ENCODE measurements at places on chromosomes 5 and 9.

GRCh38 chr5:151264113-151264512 is 11.1 kb downstream of the GM2A start:
- no peak for DNase-seq

GRCh38 chr5:107532169-107532878 is 138.4 kb downstream of the EFNA5 start:
- no peak for DNase-seq

DNA sequence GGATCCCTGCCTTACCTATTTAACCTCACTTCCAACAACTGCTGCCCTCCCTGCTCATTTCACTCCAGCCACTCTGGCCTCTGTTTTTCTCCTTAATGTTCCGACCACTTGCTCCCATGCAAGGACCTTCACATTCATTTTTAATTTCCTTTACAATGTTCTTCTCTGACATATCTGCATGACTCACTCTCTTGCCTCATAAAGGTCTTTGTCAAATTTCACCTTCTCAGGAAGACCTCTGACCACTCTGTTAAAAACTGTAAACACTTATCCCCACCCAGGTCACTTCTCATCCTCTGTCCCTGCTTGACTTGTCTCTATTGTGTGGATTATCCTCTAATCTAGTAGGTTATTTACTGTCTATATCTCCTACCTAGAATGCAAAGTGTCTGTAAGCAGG is 751.2 kb downstream of the BRINP1 start:
- DNase-seq, result no peak

GRCh38 chr5:148950892-148951291 is 112.0 kb downstream of the SH3TC2 start:
- DNase-seq, result no peak

GRCh38 chr9:127122176-127123063 is at the start of gene ANGPTL2:
Gene ANGPTL2 (minus strand): TSS chr9:127122635. CDS start chr9:127108731, 13,904 bp downstream.
- peak; percentile 58 for DNase-seq

DNA sequence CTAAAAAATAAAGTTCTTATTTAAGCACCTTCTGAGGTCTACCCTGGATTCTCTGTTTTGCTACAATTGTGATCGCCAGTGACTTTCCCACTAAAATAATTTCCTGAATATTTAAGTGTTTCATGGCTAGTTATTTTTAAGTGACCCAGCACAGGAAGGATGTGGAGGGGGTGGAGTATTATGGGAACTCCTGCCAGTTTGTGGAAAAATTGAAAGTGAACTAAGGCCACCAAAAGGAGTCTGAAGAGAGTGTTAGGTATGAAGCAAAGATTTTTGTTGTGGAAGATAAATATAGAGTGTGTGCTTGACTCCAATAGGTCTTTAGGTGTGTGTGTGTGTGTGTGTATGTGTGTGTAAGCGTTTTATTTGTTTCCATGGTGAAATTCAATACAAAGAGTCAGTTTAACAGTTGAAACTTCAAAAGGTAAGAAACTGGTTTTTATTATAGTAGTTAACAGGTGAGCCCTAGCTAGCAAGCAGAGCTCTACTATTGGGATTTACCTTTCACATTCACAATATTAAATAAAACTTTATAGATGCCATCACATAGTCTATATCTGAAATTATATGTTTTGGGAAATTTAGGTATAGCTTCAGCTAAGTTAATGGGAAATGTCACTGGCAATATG is 25.6 kb downstream of the RASGRF2 start:
- no peak for DNase-seq

DNA sequence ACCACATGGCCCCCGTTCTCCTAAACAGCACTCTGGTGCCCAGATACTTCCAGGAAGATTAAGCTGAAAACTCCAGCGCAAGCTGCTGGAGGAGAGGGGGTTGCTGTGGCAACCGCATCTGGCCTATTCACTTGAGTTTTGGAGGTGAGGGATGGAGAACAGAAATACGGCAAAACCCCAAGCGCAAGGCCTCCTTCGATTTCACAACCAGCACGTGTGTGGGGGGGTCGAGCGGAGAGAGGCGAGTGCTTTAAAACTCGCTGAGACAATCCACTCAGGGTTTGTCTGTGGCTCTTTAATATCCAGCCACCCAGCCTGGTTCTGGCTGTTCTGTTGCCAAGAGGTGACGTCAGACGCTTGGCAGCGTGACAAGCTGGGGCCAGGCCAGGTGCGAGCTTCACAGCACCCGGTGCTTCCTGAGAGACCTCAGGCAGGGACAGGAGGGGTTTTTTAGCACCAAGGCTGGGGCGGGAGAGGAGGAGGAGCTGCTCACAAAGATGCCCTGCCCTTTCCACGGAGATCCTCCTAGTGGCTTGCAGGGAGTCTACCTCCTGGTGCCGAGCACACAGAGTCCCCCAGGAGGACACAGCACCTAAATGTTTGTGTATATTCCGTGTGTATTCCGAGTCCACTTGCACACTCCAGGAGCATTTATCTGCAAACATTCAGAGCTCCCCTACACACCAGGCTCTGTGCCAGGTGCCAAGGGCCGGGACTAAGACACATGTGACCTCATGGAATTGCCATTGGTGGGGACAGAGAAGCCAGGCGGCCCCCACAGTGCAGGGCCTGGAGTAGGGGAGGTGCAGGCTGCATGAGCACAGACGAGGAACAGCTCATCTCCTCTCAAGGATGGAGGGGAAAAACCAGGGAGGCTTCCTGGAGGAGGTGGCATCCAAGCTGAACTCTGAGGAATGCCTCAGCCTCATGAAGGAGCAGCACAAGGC is 194.6 kb downstream of the OLFM1 start:
- peak; percentile 91 for DNase-seq

DNA sequence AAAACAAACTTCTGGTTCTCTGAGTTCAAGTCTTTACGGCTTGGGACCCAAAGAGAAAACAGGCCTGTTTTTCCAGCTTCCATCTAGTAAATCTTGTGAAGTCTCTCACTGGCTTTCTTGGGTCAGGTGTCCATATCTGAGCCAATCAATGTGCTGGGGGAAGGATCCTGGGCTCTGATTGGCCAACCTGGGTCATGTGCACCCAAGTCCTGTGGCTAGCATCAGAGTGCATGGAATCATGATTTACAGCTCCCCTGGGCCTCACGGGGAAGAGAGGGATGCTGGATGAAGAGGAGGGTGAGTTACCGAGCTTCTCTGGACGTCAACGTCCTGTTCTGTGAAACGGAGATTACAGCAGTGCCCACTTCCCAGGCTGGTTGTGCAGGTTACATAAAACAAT is 19.4 kb downstream of the CXCL14 start:
- no peak for DNase-seq

GRCh38 chr5:28512648-28513047 is 1474.3 kb upstream of the CDH9 start:
- no peak for DNase-seq

DNA sequence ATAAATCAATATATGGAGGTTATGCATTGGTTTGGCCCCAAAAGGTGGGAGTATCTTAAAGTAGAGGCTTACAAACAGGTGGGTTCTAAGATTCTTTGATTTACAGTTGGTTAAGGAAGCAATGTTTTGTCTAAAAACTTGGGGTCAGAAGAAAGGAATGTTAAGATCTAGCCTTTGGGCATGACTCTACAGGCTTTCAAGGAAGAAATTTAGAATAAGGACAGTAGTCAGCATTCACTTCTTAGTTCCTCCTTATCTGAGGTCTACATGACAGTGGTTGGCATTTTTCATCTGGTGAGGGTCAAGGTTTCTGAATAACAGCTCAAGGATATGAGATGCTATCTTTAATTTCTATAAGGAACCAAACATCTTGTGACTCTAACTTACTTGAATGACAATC is 122.8 kb downstream of the CAMK4 start:
- DNase-seq, result no peak

DNA sequence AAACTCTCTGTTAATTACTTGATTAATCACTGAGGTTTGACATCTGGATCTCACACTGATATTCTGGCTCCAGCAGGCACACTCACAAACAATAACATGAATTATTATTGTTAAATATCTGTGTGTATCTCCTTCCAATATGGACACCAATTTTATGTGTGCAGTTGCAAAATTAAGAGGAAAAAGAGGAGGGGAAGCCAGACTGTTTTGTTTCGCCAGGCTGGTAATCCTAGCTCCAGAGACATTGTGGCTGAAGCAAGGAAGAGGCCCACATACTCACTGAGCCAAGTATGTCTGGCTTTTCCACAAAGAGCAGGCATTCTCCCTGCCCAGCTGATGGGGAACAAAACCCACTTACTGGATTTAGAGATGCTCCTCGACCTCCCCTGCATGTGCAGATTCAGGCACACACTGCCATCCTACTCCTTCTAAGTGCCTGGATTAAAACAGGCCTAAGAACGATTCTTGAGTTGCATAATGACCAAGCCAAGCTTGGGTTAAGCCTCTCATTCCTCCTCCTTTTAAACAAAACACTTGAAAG is 181.9 kb downstream of the ESM1 start:
- no peak for DNase-seq

GRCh38 chr5:73957397-73958001 is 331.5 kb downstream of the ARHGEF28 start:
- DNase-seq, result no peak

DNA sequence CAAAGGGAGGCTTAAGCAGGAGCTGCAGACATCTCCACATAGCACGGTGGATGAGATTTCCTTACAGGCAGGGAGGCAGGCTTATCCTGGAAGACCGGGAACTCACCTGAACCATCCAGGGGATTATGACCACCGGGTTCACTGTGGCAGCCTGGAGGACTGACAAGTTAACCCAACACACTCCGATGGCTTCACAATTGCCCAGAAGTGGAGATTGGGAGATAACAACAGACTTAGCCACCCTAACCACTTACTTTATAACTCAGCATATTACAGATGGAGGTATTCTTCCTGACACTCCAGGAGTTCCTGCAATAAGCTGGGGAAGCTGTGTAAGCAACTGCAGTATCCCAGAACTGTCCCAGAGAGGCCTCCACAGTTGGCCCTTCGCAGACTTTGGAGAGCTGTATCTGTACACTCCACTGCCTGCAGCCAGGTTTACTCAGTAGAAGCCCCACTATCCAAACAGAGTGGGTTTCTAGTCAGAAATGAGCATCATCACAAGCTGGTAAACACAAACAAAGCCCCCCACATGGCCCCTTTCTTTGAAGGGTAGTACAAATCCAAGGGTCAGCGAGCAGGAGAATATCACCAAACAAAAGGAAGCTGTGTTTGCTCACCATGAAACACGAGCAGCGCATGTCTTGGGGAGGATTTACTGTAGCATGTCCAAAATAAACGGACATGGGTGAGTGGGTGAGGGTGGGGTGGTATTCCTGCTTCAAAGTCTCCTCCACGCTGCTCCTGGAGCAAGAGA is 462.2 kb downstream of the RASEF start:
- no peak for DNase-seq

GRCh38 chr9:130107234-130107861 is 53.6 kb downstream of the GPR107 start:
- no peak for DNase-seq

DNA sequence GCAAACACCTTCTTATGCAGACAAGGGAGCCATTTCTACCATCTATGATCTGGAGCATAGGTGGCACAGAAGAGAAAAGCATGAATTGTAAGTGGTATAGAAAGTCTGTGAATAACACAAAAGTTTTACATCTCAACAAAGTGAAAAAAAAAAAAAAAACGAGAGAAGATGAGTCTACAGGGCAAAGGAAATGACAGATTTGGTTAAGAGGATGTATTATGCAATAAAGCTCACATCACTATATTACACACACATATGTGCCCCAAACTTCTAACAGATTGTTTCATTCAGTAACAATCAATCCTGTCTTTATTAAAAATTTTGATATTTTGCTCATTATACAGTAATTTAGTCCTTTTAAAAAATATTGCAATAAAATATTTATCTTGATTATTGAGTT is 49.8 kb downstream of the CERT1 start:
- no peak for DNase-seq

DNA sequence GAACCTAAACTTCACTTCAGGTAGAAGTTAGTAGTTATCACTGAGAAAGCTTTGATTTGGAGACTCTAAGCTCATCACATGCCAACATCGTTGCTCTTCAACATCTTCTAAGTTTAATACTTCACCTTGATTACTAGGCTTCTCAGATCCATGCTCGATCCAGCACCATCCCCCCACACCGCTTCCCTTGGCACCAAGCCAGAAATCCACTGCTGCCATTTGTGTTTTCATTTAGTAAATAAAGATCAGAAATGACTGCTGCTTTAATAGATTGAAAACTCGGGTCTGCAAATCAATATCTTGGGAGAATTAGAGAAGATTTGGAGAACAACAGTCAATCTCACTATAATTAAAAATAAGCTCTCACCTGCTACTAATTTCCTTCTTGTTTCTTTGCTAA is 214.7 kb upstream of the NR4A3 start:
- DNase-seq, result no peak

GRCh38 chr5:169701910-169702451 is 64.9 kb downstream of the DOCK2 start:
- DNase-seq, result no peak

DNA sequence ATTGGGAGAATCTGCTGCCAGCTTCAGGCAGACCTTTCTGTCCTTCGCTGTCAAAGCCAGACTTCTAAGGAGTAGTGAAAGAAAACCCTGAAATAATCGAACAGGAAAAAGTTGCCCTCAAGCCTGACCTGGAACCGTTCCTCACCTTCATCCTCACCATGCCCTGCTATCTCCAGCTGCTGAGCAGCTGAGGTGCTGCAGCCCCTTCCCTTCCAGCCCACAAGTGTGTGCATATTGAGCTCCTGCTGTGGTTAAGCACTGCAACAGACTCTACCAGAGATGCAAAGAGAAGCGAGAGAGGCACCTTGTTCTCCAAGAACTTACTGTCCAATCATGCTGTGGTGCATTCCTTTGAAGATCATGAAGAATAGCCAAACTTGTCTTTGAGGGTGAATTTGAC is 18.9 kb downstream of the BHMT2 start:
- DNase-seq, result no peak

DNA sequence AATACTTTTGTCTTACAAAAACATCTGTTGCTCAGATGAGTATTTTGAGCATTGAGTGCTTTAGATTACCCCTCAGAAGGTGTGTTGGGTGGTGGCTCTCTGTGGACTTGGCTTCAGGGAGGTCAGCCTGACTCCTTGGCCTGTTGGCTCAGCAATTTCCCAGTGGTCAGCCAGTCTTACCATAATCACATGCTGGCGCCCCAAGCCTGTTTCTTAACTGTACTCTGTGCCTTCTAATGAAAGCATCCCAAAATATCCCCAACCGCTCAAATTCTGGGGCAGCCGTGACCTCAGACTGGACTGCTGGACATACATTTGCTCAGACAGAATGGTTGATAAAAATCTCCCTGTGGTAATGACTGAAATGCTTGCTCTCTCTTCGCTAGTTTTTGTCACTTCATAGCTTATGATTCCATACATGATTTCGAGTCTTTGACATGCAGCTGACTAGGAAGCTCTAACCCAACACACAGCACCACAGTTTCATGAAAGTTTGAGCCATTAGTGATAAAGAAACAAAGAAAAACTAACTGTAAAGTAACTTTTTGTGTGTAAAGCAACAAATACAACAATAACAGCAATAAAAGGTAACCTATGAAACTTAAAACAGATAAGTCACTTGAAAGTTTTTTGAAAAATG is 562.2 kb upstream of the MEF2C start:
- DNase-seq, result peak; percentile 17

- DNase-seq, result no peak
These were observed 141.4 kb upstream of the LMX1B start for GRCh38 chr9:126472198-126472947.

- DNase-seq, result no peak
These were observed 31.6 kb downstream of the PTGS1 start for GRCh38 chr9:122402403-122402871.
